EL (cell line): ENCODE measurements at places on chromosomes 7 and 10.
A peak's percentile ranks its signal among the peaks of the same experiment; 100 is the strongest.

DNA sequence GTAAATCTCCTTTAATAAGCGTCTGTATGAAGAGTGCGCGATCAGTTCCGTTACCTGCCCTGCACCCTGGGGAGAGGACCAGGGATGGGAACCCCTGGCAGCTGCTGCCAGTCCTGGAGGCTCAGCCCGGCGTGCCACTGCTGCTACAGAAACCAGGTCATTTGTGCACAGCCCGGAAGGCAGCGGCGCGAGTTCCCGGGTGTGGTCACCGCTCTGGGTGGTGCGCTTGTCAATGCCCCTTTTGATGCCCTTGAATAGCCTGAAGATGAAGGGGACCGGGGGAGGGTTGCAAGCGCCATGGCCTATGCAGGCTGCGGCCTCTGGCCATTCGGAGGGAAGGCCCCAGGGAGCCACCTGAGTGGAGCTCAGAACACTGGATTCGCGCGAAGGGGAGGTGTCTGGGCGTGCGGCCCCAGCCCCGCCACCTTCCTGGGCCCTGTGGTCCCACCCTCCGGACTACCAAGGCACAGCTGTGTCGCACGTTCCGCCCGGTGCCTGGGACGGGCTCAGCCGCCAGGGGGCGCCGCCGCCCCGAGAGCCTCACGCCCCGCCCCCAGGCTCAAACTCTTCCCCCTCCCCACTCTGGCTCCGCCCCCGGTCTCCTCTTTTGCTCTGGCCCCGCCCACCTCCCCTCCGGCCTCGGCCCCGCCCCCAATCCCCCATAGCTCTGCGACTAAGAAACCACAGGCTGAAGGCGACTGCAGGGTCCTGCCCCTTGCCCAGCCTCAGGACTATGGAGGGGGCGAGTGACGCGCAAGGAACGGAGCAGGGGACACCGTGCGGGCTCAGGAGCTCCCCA, 16.5 kb downstream of the AP5Z1 start:
- DNase-seq: peak; percentile 34

- peak; percentile 4 for DNase-seq
These were observed 409.7 kb upstream of the MTPN start for GRCh38 chr7:136386876-136387275.

- DNase-seq: no peak
These were observed 658.6 kb upstream of the FOXK1 start for GRCh38 chr7:4023502-4023901.

- DNase-seq: no peak
These were observed 15.7 kb downstream of the LRRTM3 start for GRCh38 chr10:66941491-66941890.

DNA sequence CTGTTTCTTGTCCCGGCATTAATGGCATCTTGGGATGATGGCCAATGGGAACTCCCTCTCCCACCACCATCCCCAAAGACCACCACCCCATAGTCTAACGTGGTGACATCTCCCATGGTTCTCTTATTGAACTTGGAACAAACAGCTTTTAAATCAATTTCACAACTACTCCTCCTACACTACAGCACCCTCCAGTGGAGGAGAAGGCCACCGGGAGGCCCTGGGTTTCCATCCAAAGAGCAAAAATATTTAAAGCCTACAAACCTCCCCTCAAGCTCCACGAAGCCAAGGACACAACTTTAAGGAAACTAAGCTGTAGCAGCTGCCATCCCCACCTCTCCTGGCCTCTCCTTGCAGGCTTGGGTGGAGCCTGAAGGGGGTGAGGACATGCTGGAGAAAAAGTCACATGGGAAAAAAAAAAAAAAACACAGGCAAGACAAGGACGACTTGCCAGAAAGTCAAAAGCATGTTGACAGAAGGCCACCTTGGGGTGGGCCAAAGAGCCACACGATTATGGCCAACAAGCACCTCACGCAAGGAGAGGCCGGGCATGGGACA, 94.0 kb upstream of the LANCL2 start:
- DNase-seq: peak; percentile 31

DNA sequence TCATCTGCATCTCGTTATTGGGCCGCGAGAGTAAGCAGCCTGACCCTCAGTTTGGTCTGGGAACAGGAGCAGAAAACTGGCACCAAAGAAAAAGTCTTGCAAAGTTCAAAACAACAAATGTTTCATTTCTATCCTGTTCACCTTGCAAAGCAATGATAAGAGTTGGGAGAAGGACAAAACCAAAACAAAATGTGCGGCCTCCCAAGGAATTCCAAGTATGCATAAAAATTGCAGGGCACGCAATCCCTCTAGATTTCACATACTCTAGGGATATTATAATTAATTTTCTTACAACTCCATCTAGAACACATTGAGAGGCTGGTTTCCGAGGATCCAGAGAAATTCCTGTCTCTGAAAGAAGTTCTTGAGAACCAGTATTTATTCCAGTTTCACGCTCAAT, 20.1 kb downstream of the CHUK start:
- peak; percentile 57 for DNase-seq

DNA sequence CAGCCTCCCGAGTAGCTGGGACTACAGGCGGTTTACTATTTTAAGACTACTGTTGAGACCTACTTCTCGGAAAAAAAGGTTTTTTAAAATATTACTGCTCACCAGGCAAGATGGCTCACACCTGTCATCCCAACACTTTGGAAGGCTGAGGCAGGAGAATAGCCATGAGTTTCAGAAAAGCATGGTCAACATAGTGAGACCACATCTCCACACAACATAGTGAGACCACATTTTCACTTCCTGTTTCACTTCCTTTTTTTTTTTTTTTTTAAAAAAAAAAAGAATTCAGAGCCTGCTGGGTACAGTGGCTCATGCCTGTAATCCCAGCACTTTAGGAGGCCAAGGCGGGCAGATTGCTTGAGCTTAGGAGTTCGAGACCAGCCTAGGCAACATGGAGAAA, 46.5 kb downstream of the SVOPL start:
- DNase-seq: no peak

DNA sequence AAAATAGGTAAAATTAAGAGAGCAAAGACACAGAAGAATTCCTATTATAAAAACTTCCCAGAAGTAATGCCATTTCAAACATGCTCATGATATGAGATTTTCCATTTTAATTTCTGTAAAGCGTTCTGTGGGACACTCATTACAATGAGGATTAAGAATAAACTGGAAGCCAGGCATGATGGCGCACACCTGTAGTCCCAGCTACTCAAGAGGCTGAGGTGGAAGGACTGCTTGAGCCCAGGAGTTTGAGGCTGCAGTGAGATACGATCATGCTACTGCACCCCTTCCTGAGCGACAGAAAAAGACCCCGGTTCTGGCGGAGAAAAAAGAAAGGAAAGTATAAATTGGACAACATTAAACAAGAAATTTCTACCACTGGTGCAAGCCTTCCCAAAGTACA, 1.5 kb downstream of the DNA2 start:
- DNase-seq: no peak

DNA sequence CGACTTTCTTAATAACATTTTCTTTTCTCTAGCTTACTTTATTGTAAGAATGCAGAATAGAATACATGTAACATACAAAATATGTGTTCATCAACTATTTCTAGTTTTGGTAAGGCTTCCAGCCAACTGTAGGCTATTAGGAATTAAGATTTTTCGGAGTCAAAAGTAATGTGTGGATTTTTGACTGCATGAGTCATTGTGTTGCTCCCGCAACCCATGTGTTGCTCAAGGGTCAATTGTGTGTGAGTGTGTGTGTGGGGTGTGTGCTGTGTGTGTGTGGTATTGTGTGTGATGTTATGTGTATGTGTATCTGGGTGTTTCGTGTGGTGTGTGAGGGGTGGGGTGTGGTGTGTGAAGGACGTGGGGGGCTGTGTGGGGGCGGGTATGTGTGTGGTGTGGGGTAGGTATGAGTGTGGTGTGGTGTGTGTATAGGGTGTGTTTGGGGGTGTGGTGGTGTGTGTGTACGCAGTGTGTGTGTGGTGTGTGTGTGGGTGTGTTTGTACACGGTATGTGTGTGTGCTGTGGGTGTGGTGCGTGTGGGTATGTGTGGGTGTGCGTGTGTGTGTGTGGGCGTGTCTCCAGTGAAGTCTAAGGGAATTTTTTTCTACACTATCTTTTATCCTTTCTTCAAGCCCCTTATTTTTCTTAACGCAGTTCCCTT, 60.5 kb downstream of the RSU1 start:
- DNase-seq: peak; percentile 22

DNA sequence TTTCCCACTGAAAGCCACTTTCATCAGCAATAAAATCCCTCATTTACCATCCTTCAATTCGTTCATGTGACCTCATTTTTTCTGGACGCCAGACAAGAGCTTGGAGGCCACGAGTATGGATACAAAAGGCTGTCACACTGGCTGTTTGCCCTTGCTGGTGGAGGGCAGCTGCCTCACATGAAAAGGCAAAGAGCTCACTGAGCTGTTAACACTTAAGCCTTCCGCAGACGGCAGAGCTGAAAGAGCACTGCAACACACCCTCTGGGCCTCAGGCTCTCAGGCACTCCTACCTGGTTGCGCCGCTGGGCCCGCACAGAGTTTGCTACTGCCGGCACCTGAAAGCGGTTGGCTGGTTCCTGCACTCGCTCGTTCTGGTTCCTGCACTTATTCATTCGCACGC, 193.5 kb downstream of the CFTR start:
- no peak for DNase-seq

DNA sequence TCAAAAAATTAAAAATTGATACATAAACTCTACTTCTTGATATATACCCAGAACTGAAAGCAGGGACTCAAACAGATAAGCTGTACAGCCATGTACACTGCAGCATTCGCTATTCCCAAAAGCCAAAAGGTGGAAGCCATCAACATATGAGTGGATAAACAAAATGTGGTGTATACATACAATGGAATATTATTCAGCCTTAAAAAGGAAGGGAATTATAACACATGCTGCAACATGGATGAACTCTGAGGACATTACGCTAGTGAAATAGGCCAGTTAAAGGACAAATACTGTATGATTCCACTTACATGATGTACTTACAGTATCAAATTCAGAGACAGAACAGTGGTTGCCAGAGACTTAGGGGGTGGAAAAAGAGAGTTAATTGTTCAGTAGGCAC, 8.1 kb downstream of the TMEM209 start:
- DNase-seq: no peak

DNA sequence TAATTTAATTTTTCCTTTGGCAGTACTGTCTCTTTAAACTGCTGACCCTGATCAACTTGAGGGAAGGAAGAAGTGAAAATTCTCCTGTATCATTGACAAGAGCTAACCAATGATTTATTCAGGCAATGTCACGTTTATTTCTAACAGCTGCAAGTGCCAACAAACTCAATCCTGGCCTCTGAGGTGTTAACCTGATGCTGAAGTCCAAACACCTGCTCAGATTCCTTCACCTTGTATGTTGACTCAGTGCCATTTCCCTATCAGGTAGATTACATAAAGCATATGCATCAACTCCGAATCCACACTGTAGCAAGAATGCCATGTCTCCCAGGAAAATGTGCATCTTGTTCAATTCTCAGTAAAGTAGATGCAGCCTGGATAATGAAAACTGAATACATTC, 820.0 kb downstream of the XPNPEP1 start:
- DNase-seq: no peak
